ENCODE measurements at places on chromosomes 12 and 14.

- no peak for DNase-seq
Measured at GRCh38 chr12:117063162-117063911, 35.9 kb downstream of the TESC start.

GRCh38 chr12:120438495-120439198 lies 734 bp downstream of the COX6A1 start:
- no peak for DNase-seq

DNA sequence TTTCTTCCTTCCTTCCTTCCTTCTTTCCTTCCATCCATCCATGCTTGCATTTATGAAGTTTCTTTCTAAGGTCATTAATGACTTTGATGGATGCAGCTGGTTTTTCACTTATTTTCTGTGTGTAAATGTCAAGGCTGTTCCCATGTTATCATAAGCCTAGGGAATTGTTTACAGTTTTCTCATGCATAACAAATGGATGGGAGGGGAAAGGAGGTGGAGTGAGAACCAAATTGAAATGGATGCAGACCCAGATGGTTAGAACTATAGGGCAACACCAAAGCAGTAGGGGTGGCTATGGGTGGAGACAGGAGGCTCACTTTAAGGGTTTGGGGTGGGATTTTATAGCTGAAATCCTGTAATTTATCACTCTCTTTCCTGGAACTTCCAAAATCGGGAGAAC lies 146.2 kb downstream of the TPH2 start:
- no peak for DNase-seq

DNA sequence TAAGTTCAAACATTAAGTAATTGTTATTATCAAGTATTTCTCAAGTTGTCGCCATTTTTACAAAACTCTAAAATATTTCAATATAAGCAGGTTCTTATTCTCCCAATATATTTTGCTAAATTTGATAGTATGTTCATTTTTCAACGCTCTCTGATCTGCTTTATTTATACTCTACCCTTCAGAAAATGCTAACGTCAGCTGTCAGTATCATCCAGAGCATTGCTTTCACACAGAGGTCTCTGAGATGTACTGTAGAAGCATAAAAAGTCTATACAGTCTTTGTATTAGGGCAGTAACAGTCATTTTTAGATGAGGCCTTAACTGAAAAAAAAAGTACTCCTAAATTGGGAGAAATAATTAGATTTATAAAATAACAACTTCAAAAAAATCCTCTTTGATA lies 533.1 kb upstream of the LRFN5 start:
- DNase-seq, result no peak

DNA sequence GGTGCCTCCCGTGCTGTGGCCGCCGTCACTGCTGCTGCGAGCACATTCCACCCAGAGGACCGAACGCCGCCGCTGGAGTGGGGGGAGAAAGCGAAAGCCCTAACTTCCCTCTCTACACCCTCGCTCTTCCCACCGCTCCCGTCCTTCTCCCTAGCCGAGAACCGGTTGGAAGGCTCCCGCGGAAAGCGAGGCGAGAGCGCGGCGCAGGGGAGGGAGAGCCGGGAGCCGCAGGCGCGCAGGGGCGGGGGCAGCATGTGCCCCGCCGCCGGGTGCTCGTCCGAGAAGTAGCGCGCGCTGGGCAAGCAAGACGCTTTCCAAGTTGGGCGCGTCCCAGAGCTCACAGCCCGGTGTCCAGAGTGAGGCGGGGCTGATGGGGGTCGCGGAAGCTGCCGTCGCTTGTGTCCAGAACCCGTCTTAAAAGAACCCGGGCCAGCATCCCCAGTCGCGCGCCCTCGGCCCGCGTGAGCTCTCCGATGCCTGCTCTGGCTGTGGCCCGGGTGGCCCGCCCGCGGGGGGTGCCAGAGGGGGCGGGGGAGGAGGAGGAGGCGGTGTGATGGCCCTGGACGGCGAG lies at the start of gene TRHDE:
Gene TRHDE, plus strand, starts transcription at position 280 of the 571 bp plus-strand sequence. Its CDS starts 274 bp downstream, at position 554.
- no peak for DNase-seq

GRCh38 chr12:110330544-110330943 lies 49.5 kb downstream of the ATP2A2 start:
- no peak for DNase-seq

DNA sequence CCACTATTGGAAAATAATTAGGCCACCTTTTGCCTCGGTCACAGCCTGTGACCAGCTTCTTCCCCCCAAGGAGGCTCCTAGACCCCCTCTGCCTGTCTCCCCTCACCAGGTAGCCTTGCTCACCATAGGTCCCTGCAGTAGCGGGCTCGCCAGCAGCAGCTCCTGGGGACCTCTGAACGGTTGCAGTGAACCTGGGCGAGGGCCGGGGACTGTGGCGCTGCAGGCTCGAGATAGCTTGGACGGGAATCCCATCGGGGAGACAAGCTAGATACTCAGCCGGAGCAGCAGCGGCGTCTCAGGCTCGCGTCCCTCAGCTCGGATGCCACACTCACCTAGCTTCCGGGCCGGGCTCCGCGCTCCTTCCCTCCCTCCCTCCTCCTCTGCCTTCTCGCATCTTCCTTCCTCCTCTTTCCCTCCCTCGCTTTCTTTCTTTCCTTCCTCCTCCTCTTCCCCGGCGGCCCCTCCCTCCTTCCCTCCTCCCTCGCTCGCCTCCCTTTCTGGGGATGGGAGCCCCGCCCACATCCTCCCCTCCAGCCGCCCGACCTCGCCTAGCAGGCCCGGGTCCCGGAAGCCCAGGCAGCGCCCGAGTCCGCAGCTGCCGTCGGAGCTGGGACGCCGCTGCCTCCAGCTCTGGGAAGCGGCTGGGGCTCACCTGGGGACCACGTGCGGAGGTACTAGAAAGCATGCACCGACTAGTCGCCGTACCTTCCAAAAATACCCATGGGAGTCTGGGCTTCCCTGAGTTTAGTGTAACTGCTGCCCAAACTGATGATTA lies at the start of gene BMP4:
Gene BMP4, minus strand, starts transcription at position 399 of the 775 bp plus-strand sequence. CDS start 4,603 bp downstream, outside the sequence.
- no peak for DNase-seq

Measured in activated CD4-positive, alpha-beta T cell treated with anti-CD3 and anti-CD28 coated beads for 24 hours (primary cell).